ENCODE measurements at places on chromosomes 6 and 20. TPM values are rescaled to one million over a fixed set of nuclear protein-coding genes. Genes with fewer than 3 reads are reported as not detected.

Gene CCN6
- total RNA-seq: not detected

DNA sequence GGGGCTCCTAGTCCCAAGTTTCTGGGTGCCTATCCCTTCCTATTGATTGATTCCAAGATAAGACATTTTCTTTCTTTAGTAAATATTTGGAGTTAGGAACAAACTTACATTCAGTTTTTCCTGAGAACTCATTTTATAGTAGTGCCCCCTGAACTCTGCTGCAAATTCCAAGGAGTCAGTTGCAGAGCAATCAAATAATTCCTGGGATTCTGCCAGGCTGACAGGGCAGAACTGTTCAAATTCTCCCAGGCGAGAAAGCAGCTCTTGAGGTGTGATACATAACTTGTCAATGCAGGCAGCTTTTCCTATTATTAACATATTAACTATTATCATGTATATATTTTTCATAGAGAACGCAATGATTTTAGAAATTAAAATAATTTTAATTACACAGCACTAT, 15.9 kb upstream of the ZBTB24 start:
- no peak for DNase-seq

- no peak for DNase-seq
These were observed 59.5 kb downstream of the GNAS start for GRCh38 chr20:58911970-58912369.

Gene PI16
- total RNA-seq: 8.5 TPM

DNA sequence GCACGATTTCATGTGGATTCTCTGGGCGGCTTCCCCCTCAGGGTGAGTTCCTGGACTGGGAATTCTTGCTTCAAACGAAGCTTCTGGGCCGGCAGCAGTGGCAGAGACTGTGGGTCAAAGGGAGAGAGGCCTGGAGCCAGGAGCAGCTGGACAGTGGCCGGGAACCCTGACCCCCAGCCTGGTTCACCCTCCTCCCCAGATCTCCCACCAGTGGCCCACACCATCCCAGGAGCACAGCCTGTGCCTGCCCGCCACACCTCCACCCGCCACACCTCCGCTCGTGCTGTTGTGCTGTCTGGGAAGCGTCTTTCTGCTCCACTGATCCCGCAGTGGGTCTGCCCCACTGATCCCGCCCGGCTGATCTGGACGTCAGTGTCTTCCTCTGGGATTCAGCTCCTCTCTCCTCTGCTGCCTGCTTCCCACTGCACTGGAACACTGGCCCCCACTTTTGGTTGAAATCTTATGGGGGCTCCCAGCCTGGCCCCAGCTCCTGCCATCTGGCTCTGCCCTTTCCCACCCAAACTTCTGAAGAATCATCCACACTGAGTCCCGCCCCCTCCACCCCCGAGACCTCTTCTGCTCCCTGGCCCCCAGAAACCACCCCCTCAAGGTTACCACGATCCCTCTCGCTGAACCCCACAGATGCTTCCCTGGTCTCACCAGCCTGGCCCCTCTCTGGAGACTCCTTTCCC, 9.8 kb downstream of the ZBP1 start:
- no peak for DNase-seq

DNA sequence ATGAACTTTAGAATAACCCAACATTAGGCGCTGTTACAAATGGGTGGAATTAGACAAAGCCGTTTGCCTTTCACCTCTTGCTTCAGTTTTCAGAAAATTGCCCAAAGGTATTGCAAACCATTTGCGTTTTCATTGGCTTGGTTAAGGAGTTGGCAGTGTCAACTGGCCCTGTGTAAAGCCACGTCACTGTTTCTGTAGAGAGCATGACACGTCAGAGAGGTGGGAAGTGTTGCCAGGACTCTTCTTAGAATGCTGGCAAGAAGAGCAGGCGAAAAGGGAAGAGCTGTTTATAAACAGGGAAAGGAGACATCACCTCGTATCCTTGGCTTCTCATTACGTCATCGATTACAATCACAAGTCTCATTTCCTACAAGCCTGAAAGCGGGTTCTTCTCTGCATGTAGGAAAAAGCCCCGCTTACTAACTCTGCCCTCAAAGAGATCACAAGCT, 4.2 kb upstream of the IRF4 start:
- DNase-seq: no peak

Gene CTSZ
- 49.0 TPM for total RNA-seq

Gene GJA10
- total RNA-seq: 3.4 TPM

- no peak for DNase-seq
These were observed 969.1 kb downstream of the KIF16B start for GRCh38 chr20:15603978-15604805.

Measured in activated CD4-positive, alpha-beta memory T cell treated with anti-CD3 and anti-CD28 coated beads, Interleukin-2, amount 10 ng/mL, durations not matched to agents 7 days and 5 days (primary cell).